NCI-H2227 treated with DMSO at 0.1 percent for 48 hours (cell line): ENCODE measurements at places on chromosomes 7 and 10.

DNA sequence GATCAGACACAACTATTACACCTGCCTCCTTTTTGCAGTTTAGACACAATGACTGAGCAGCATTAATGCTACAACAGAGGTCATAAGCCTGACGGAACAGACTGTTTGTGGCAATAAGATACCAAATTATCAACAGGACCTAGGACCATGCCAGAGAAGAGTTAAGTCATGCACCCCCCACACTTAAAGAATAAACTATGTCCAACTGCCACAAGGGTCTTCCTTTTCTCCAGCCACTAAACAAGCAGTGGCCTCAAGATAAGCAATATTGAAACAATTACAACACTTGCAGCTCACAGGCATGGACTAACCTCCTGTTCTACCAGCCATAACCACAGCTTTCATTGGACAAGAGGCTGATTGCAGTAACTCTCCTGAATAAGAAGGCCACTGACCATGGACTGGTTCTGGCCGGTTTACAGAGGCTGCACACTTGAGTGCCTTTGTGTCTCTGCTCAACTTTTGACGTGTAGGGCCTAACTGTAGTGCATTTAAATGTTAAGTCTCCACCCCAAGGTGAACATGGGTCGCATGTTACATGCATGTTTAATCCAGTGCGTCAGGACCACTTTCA is 104.4 kb downstream of the STRA8 start:
- DNase-seq = no peak

DNA sequence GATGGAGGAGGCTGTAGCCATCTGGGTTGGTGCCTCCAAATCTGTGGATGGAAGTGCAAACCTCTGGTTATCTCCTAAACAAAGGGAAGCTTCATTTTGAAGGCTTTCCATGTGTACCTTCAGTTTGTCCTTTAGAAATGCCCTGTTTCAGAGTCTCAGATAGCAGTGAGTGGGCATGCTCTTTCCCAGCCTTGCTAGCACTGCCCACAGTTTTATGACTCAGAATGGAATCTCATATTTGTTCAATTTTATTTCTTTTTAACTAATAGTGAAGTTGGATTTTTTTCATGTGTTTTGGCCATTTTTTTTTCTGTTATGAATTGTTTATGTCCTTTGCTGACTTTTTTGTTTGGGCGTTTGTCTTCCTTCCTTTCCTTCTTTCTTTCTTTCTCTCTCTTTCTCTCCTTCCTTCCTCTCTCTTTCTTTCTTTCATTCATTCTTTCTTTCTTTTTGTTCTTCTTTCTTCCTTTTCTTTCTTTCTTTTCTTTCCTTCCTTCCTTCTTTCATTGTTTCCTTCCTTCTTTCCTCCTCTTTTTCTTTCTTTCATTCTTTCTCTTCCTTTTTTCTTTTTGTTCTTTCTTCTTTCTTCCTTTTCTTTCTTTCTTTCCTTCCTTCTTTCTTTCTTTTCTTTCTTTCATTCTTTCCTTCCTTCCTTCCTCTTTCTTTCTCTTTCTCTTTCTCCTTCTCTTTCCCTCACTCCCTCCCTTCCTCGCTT is 25.6 kb downstream of the PRF1 start:
- no peak for DNase-seq

- DNase-seq = no peak
Observed at GRCh38 chr7:51591223-51591622, 274.6 kb upstream of the COBL start.

DNA sequence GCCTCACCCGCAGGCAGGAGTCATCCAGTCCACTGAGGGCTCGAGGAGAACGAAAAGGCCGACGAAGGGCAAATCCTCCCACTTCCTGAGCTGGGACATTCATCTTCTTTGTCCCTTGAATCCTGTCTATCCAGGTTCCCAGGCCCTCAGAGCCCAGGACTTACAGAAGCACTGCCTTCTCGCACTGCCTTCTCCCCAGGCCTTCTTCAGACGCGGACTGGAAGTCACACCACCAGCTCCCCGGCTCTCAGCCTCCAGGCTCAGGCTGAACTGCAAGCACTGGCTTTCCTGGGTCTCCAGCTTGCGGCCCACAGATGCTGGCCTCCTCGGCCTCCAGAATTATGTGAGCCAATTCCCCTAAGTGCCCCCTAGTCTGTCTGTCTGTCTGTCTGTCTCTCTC is 6.4 kb upstream of the MMP21 start:
- DNase-seq = no peak

DNA sequence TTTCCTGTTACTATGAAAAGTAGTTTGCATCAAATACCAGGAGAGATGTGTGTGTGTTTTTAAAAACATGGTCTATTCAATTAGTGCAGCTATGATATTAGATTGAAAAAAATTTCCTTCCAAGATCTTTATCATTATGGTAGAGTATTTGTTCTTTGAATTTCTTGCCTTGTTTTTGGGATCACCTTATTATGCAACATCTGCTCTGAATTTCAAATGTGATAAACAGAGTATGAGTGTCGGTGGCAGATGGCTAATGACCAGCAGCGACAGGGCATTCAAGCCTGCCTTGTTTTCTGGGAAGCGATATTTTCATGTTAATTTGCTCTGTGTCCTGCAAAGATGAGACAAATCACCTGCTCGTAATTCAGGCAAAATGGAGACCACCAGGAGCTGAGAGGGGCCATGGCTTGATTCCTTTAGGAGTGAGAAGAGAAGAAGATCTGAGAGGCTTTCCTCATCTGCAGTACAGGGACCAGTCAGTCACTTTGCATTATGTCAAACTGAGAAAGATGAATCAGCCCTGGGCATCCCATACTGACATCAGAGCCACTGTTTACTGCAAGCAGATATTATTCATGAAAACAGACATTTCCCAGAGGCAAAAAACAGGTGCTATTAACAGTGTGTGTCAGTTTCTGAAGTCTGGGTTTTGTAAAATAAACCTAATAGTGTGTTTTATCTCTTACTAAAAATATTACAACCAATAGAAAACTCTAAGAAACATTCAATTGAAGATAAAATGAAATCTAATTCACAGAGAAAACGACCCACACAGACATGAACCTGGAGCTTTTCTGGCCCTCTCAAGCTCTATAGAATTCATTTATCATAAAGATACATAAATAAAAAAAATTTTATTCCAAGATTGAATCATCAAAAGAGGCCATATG is 67.6 kb downstream of the CDK6 start:
- DNase-seq = no peak

- no peak for DNase-seq
Observed at GRCh38 chr10:33279276-33279675, 55.2 kb downstream of the NRP1 start.

GRCh38 chr7:124364283-124364682 is 331.4 kb upstream of the TMEM229A start:
- DNase-seq = no peak

DNA sequence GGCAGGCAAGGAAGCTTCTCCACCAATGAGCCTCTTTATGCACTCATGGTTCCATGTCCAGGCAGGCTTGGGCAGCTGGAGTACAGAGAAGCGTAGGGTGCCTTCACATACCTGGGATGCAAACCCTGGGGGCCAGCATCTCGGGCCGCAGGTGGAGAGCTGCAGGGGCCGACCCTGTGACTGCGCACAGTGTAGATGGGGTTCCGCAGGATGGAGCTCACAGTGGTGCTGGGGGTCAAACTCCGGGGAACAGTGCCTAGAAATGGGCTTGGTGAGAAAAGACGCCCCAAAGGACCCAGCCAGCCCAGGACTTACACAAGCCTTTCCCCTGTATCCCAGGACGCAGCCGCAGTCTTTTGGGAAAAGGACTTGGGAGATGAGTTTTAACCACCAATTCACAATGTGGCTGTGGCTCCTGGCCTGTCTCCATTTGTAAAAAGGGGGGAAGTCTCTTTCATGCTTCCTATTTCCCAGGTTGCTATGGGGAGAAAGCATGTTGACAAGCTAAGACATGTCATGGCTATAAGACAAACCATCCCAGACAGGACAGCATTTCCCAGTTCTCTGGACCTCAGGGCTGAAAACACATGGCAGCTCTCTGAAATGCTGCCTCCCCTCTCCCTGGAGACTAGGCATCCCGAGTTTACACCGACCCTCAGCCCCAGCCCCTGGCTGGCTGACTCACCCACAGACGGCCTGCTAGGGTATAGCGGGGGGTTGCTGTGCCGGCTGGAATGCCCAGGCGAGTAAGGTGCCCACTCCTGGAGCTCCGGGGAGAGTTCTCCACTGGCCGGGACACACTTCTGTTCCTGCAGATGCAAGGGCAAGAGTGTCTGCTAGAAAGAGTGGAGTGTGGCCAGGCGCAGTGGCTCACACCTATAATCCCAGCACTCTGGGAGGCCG is 107.1 kb downstream of the DLG5 start:
- no peak for DNase-seq

DNA sequence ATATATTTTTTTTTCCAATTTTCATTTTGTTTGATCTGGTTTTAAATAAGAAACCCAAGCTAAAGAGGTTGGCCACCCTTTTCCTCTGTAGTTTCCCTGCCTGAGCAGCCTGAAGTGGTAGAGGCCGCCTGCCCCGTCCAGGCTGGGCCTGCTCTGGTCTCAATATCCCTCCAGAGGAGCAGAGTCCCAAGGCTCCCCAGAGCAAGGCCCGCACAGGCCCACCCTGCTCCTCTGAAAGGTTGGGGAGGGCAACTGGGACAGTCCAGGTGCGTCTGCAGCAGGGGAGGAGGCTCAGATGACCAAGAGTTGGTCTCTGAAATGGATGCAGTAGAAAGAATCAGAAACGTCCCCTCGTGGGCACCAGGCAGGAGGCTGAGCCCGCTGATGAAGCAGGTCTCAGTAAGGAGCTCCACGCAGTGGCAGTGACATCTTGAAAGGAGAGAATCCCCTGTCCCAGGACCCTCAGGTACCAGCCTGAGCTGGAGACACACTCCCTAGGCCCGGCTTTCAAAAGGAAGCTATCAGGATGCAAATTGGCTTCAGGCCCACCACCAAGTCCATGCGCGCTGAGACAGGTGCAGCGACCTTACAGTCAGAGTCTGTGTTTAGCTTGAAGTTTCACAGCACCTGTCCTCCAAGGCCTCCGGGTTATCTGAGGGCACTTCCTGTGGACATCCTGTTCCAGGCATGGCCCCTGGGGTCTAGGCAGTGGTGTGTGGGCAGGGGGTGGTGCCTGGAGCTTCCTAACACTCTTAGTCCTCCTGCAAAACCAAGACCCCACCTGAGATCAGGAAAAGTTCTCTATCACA is 37.7 kb downstream of the EN2 start:
- no peak for DNase-seq

GRCh38 chr7:31883761-31884164 is 186.4 kb downstream of the PDE1C start:
- DNase-seq = no peak
